ENCODE measurements at places on chromosomes 5 and 9.
A peak's percentile ranks its signal among the peaks of the same experiment; 100 is the strongest.

DNA sequence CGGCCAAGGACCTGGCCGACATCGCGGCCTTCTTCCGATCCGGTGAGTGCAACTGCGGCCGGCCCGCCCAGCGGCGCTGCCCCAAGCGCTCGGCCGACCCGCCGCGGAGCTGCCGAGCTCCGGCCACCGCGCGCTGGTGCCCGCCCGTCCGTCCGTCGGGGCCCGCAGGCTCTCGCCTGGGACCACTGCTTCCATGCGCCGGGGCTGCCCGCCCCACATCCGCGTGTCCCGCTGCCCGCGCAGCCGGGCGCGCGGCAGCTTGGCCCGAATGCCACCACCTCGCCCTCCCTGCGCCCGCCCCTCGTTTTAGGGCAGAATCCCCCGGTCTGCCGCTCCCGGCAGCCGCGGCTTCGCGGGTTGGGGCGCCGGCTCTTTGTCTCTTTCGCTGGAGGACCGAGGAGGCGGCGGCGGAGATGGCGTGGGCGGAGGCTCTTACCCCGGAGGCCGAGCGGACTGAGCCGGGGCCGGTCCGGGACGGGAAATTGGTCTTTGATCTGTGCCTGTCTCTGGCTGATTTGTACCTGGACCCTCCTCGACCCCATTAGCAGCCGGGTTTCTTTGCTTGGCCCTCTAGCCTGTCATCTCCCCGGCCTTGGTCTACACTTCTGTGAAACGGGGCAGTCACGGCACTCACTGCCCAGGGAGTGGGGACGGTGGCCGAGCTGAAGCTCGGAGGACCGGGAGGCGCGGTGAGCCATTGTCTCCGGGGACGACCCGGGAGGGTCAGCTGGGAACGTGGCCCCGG, 871 bp downstream of the TRIO start:
- no peaks in the 10 kb centered on the region for H3K27me3 ChIP-seq
- peak; percentile 84 for DNase-seq
- peak overlapping the region; percentile 79 for H3K4me3 ChIP-seq
- peaks cover 24% of the 10 kb centered on the region for H3K4me1 ChIP-seq

- DNase-seq, result no peak
- no peak overlapping the region for H3K27ac ChIP-seq
Measured at GRCh38 chr5:109373932-109374331, 35.8 kb downstream of the PJA2 start.

DNA sequence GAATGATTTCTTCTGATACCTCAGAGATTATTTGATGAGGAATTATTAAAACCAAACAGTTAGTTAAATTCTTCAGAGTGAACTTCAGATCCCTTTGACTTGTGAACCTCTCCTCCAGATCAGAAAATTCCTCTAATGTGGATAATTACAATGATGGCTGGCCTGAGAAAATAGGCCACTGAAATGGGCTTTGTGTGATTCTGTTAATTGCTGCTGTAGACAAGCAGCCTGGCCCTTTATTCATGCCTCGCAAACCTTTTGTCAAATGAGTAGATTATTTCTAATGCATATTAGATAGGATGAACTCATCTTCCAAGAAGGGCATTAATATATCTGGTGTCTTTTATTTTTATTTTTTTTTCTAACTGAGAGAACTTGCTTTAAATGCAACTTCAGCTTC, 855.2 kb downstream of the TLE4 start:
- H3K4me3 ChIP-seq, result no peak overlapping the region
- no peak overlapping the region for H3K27ac ChIP-seq
- no peaks in the 10 kb centered on the region for H3K36me3 ChIP-seq
- DNase-seq, result no peak

DNA sequence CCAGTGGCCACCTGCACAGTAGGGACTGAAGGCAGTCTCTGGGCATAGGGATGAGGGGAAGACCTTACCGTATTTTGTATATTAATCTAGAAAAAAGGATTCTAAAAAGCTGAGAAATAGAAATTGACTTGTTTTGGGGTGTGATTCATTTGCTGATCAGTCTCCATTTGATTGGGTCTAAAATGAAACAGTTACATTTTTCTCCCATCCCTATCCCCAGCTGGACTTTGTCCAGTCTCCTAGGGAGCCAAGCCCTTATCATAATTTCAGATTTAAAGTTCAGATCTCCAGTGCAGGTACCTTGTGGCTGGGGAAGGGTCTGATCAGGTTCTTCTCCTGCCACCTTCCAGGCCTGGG, 240.8 kb downstream of the FANCC start:
- peak overlapping the region; percentile 8 for H3K27ac ChIP-seq
- no peak overlapping the region for H3K4me3 ChIP-seq
- H3K4me1 ChIP-seq, result peaks cover 25% of the 10 kb centered on the region
- peaks cover 4% of the 10 kb centered on the region for H3K36me3 ChIP-seq
- no peaks in the 10 kb centered on the region for H3K27me3 ChIP-seq
- DNase-seq, result no peak

GRCh38 chr9:129008986-129009583, 19.0 kb downstream of the SH3GLB2 start:
- no peaks in the 10 kb centered on the region for H3K27me3 ChIP-seq
- H3K4me1 ChIP-seq, result no peaks in the 10 kb centered on the region
- no peak overlapping the region for H3K4me3 ChIP-seq
- peak; percentile 64 for DNase-seq

GRCh38 chr5:168793841-168794837, 215.0 kb upstream of the PANK3 start:
- no peak overlapping the region for H3K27ac ChIP-seq
- no peaks in the 10 kb centered on the region for H3K27me3 ChIP-seq
- H3K4me1 ChIP-seq, result no peaks in the 10 kb centered on the region
- DNase-seq, result no peak

DNA sequence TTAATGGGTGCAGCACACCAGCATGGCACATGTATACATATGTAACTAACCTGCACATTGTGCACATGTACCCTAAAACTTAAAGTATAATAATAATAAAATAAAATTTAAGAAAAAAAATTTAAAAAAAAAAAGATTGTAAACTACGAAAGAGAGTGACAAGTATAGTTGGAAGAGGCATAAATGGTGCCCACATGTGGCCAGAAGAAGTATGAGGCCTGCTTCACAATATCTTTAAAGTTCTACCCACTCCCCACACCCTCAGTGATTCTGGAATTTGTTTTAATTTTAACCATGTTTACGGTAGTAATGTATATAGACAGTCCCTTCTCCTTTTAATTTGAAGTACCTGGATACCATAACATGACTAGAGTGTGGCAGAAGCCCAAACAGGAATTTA, 172.7 kb downstream of the CHSY3 start:
- H3K36me3 ChIP-seq, result no peaks in the 10 kb centered on the region
- H3K27me3 ChIP-seq, result no peaks in the 10 kb centered on the region
- DNase-seq, result no peak
- H3K4me1 ChIP-seq, result no peaks in the 10 kb centered on the region

GRCh38 chr5:169354263-169354662, 53.3 kb upstream of the SLIT3 start:
- H3K27me3 ChIP-seq, result no peaks in the 10 kb centered on the region
- no peak overlapping the region for H3K4me3 ChIP-seq
- H3K36me3 ChIP-seq, result no peaks in the 10 kb centered on the region
- H3K27ac ChIP-seq, result no peak overlapping the region
- no peak for DNase-seq

GRCh38 chr5:73582285-73583145, 17.0 kb downstream of the UTP15 start:
- H3K4me3 ChIP-seq, result no peak overlapping the region
- no peak for DNase-seq
- no peaks in the 10 kb centered on the region for H3K27me3 ChIP-seq
- H3K27ac ChIP-seq, result no peak overlapping the region
